ENCODE measurements at places on chromosomes 7 and 10.

DNA sequence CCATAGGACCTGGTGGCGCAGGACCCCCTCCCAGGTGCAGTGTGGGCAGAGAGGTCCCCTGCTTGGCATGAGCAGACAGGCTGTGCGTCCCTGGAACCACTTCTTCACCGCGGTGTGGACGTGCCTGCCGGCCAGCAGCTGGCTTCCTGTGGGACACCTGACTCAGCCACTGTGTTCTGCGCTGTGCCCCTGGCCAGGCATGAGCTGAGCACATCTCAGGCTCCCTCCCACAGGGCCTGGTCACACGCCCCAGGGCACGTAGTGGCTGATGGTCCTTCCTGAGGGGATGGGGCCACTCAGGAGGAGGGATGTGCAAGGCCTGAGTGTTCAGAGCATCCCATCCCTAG is 3.5 kb upstream of the DEPP1 start:
- DNase-seq: no peak

DNA sequence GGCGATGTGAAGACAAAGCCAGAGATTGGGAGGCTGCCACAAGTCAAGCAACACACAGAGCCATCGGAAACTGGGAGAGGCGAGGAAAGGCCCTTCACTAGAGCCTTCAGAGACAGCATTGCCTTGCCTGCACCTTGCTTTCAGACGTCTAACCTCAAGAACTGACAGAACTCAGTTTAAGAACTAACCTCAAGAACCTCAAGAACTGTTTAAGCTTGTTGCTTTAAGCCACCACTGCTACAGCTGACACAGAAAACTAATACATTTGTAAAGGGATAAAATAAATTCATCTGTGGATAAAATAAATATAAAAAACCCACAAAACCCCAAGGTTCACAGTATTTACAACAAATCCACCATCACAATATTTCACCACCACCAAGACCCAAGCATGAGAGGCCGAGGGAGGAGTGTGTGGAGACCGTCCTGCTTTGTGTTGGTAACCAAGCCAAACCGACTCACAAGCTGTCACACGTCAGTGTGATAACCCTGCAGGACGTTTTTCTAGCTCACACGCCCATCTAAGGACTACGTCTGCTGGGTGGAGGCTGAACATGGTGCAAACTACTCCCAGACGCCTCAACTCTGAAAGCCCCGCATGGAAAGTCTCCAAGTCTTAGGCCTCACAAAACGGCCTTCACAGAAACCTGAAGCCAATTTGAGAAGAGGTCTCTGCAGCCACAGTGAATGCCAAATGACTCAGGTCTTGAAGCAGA is 116.8 kb downstream of the ABLIM1 start:
- DNase-seq: peak; percentile 57

- no peak for DNase-seq
Measured at GRCh38 chr7:27176962-27177794, 3.1 kb upstream of the HOXA10 start.

GRCh38 chr10:27450225-27450624 is 53.9 kb upstream of the RAB18 start:
- no peak for DNase-seq

- DNase-seq: no peak
Measured at GRCh38 chr7:102296514-102296913, 9.8 kb downstream of the SH2B2 start.

- DNase-seq: no peak
Measured at GRCh38 chr10:130022511-130023299, 58.6 kb upstream of the EBF3 start.

DNA sequence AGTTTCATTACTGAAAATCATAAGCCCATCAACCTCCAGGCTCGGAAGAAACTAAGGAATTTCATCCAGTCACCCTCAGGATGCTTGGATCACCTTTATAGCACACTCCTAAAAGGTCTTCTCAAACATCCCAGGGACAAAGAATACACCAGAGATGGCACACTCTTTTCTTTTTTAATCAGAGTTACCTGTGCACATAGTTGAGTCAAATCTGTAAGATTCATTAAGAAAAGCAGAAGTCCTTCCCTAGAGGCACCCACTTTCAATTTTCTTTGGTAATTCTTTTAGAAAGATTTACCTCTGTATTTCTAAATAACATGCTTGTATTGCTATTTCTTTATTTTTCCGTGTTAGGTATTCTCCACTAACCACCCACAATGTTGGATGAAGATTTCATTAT is 50.6 kb upstream of the IL6 start:
- DNase-seq: no peak

- DNase-seq: no peak
Measured at GRCh38 chr10:120945801-120946302, 94.7 kb downstream of the WDR11 start.

DNA sequence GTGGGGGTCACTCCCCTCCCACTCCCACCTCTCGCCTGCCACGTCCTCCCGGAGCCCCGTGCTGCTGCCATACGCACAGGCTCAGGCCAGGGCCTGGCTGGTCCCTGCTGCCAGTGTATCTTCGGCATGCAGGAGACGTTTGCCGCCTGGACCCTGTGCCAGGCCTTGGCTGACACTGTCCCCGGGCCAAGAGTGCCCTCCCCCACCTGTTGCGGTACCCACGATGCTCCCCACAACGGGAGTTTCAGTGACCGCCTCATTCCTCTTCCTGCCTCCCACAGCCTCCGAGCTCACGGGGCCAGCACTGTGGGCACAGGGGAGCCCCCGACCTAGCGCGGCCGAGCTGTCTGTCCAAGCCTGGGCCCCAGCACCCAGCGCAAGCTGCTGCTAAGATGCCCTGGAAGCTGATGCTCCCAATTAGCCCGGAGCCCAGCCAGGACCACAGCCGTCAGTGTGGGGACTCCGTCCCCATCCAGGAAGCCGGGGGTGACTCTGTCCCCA is 7.4 kb downstream of the TTYH3 start:
- no peak for DNase-seq

DNA sequence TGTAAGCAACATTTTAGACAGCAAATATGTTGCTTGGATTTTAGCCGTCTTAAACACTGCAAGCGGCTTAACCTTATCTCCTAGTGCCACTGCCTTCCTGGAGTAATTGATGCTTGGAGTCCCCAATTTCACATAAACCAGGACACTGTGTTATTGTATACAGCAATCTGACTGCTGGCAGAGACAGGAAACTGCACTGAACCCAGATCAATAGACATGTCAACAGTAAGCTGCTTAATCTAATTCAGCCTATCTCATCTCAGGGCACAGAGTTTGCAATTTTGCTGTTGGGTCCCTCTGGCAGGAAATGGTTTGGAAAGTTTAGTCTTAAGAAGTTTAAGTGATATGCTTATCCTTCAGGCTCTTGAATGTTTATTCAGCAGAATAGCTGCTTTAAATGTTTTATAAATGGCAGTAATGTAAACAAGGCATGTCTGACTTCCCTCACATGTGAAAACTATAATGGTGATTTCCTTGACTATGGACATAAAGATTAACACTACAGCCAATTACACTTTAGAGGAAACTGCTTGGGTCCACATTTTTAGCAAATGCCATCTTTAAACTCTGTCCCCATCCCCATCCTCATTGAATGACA is 598.6 kb downstream of the PARD3 start:
- no peak for DNase-seq

GRCh38 chr7:88357294-88357693 is 50.6 kb upstream of the STEAP4 start:
- DNase-seq: no peak

GRCh38 chr7:14720785-14721184 is 181.8 kb downstream of the DGKB start:
- DNase-seq: no peak

GRCh38 chr7:131111081-131111576 is 216.5 kb upstream of the MKLN1 start:
- DNase-seq: no peak

DNA sequence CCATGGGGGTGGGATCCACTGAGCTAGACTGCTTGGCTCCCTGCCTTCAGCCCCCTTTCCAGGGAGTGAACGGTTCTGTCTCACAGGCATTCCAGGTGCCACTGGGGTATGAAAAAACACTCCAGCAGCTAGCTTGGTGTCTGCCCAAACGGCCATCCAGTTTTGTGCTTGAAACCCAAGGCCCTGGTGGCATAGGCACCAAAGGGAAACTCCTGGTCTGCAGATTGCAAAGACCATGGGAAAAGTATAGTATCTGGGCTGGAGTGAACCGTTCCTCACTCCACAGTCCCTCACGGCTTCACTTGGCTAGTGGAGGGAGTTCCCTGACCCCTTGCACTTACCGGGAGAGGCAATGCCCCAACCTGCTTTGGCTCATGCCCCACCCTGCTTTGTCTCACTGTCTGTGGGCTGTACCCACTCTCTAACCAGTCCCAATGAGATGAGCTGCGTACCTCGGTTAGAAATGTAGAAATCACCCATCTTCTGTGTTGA is 62.7 kb downstream of the PPP1R9A start:
- no peak for DNase-seq

- DNase-seq: no peak
Measured at GRCh38 chr7:6130007-6130587, 98.9 kb downstream of the ANKRD61 start.

DNA sequence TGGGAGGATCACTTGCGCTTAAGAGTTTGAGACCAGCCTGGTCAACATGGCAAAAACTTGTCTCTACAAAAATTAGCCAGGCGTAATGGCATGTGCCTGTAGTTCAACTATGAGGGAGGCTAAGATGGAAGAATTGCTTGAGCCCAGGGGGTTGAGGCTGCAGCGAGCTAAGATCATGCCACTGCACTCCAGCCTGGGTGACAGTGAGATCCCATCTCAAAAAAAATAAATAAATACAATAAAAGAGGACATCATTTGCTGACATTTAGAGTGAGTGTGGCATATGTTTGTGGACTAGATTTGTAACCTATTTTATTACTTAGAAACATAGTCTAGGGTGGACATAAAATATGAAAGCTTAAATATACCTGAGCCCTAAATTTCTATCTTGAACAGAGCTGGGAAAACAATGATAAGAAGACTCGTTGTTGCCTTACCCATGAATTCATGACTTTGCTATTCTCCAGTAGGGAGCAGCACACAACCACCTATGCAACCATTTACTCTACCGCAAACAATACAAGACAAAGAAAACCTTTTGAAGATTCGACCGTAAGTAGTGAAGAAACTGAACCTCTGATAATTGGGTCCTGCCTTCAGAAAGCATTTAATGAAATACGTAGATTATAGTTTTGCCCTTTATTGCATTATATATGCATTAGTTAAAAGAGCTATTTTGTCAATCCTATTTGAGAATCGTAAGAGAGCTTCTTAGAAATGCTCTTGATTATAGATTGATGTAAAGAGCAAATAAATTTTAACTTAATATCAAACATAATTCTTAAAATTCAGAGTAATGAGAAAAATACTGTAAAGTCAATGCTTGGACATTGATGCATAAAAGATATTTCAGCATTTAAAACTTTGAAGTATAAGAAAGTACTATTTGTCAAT is 83.5 kb downstream of the GNAT3 start:
- no peak for DNase-seq

DNA sequence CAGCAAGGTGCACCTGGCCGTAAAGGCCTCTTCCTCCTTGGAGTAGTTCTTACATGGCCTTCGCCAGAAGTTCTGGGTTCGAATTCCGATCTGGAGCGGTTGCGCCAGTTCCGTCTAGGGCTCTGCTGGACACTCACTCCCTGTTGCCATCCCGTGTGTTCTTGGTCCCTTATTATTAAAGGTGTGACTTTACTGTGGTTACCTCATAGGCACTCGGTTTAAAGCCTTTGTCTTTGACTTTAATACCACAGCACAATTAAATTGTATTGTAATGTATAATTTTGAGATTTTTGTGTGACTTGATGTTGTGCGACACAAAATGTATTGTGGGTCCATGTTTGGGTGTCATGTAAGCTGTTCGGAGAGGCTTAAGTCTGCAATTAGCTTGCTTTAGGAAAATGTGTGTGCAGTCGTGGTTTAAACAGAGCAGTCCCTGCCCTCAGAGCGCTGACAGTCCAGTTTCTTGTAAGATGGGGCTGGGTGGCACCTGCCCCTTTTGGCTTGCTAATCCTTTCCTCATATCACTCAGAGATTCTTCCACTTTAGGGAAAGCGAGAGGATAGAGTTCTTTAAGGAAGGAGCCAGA is 919 bp downstream of the INPP5F start:
- DNase-seq: no peak

DNA sequence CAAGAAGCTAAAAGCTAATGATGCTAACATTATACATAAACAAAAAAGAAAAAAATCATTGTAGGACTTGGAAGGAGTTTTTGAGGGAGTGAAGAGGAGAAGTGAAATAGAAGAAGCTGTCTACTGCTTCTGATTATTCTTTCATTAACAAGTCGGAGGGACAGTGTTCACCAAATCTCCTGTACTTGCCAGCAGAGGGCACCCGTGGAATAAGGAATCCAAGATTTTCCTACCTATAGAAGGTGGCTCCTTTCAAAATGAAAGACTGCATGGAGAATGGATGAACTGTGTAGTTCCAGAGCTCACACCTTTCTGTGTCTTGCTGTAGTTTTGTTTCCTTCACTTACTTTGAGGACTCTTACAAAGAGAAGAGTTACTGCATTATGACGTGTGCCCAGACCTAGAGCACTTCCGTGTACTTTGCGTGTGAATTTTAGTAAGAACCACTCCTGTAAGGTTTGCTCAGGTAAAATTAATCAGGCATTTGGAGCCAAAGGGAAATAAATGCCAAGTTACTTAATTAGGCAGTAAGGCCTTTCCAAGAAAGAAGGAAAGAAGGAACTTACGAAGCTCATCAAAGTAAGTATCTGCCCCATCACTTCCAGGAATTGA is 145.1 kb downstream of the SEMA3D start:
- no peak for DNase-seq

GRCh38 chr7:113504142-113504541 is 385.8 kb upstream of the SMIM30 start:
- DNase-seq: no peak

GRCh38 chr7:98569691-98570337 is 47.3 kb upstream of the NPTX2 start:
- no peak for DNase-seq

- DNase-seq: no peak
Measured at GRCh38 chr7:33421429-33421828, 292.1 kb downstream of the BBS9 start.

GRCh38 chr10:62170732-62171131 is 97.9 kb downstream of the RTKN2 start:
- DNase-seq: no peak

DNA sequence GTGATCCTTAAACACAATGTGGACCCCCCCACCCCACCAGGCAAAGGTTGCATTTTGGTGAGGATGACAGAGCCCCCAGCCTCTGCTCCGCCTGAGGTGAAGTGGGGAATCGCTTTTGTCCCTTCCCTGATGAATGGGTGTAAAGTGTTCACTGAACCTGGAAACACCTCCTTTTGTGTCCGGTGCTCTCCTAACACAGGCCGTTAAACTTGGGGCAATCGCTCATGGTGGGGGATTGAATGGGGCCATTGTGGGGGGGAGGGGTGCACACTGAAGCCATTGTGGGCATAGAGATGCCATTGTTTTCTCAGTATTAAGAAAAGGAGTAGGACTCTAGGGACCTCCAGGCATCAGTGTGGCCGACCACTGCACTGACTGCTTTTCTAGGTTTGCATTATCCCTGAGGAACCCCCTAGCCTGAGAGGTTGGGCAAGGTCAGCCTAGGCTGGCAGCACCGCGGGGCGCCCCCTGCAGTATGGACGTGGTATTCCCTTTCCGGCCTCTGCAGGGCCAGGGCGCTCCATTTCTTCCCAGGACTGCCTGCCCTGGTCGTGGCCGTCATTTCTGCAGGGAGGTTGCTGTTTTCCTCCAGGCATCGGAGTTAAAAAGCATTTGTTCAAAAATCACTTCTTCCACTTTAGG is 158.3 kb downstream of the TCF7L2 start:
- DNase-seq: peak; percentile 8

Data from activated CD4-positive, alpha-beta T cell treated with anti-CD3 and anti-CD28 coated beads for 4 hours (primary cell).